ENCODE measurements at places on chromosomes 16 and 17.

GRCh38 chr17:3748576-3748975 is 24.9 kb downstream of the HASPIN start:
- no peak for DNase-seq

DNA sequence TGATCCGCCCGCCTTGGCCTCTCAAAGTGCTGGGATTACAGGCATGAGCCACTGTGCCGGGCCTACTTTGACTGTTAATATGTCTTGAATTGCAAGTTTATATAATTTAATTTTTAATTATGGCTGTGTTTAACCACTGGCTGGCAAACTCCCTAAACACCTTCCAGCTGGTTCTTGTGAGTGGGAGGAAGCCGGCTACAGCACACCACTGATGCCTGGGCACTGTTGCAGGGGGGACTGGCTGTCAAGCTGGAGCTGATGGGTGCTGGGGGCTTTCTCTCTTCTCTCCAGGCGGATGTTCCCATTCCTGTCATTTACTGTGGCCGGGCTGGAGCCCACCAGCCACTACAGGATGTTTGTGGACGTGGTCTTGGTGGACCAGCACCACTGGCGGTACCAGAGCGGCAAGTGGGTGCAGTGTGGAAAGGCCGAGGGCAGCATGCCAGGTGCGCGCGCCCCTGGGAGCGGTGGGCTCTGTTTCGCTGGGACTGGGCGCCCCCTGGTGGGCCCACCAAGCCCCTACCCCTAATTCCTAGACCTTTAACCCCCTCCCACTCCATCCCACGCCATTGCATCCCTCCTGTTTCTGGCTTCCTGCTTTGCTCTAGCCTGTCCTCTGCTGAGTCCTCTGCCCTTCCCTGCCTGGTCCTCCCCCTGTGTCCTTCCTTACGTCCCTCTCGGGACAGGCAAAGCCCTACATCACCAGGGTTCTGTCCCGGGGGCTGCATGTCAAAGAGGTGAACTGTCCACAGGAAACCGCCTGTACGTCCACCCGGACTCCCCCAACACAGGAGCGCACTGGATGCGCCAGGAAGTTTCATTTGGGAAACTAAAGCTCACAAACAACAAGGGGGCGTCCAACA is 9.5 kb downstream of the TBX21 start:
- DNase-seq = no peak

DNA sequence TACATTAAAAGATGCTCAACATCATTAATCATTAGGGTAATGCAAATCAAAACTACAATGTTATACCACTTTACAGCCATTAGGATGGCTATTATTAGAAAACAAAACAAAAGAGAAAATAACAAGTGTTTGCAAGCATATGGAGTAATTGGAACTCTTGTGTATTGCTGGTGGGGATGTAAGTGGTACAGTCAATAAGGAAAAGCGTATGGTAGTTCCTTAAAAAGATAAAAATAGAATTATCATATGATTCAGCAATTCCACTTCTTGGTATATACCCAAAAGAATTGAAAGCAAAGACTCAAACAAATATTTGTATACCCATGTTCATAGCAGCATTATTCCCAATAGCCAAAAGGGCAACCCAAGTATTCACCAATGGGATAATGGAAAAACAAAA is 1.4 kb upstream of the CAPNS2 start:
- no peak for DNase-seq

GRCh38 chr16:63005356-63005755 is 969.1 kb upstream of the CDH8 start:
- DNase-seq = no peak

DNA sequence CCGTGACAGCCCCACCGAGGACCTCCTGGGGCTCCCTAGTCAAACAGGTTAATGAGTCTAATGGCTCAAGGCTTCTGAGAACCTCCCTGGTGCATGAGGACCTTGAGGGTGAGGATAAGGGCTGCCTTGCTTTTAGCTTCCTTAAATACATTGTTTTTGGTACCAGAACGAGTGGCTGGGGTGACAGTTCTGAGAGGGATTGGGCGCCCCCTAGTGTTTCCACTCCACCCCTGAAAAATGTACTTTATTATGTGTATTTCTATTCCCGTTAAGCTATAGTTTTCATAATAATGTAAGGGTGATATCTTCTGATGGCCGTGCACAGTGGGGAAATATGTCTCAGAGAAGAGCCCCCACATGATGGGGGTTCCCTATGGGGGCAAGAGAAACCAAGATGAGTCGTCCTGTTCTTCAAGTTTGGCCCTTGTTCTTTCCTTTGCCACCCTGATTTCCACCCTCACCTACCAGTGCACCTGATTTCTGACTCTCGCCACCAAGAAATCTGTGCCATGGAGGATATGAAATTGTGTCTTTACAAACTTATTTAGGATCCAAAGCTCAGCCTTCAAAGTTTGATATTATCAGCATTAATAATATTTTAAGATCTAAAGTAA is 14.5 kb upstream of the VWA3A start:
- DNase-seq = peak; percentile 52

DNA sequence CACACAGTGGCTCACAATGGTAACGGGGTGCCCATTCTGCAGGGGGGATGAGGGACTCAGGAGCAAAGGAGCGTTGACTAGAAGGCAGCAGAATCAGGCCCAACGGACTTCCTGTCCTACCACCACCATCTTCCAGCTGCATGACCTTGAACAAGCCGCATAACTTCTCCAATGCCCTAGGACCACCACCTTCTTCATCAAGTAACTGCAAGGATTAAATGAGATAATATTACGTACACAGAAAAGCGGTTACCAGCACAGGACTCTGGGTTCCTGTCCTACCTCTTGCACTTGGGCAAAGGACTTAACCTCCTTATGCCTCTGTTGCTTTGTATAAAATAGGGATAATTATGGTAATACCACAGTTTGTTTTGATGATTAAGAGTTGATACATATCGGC is 4.7 kb downstream of the ASPHD1 start:
- no peak for DNase-seq

DNA sequence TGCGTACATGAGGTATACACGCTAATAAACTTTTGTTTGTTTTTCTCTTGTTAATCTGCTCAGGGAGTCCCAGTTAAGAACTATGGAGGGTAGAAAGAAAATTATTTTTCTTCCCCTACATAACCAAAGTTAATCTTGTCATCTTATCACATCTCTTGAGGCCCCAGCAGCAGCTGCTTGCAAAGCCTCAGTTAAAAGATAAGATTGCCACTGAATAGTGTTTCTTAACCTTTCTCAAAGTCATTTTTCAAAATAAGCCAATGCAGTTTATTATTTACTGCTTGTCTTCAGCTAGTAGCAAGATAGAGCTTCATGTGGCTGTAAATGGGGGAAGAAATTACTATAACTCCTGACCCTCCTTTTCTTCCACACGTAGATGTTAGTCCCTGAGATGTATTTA is 21.5 kb upstream of the APOH start:
- DNase-seq = no peak
